ENCODE measurements at places on chromosomes 4 and X. TPM values are rescaled to one million over a fixed set of nuclear protein-coding genes. Genes with fewer than 3 reads are reported as not detected.

USP17L15 gene
- total RNA-seq = not detected

GAGE12E gene
- total RNA-seq = not detected

DUSP9 gene
- total RNA-seq = not detected

ART3 gene
- not detected for total RNA-seq
